C1 segment of cervical spinal cord (tissue), 14 donors: ENCODE measurements at places on chromosomes 6 and 20.

- no peak for DNase-seq
Observed at GRCh38 chr6:96675597-96675996, 112.7 kb downstream of the FHL5 start.

DNA sequence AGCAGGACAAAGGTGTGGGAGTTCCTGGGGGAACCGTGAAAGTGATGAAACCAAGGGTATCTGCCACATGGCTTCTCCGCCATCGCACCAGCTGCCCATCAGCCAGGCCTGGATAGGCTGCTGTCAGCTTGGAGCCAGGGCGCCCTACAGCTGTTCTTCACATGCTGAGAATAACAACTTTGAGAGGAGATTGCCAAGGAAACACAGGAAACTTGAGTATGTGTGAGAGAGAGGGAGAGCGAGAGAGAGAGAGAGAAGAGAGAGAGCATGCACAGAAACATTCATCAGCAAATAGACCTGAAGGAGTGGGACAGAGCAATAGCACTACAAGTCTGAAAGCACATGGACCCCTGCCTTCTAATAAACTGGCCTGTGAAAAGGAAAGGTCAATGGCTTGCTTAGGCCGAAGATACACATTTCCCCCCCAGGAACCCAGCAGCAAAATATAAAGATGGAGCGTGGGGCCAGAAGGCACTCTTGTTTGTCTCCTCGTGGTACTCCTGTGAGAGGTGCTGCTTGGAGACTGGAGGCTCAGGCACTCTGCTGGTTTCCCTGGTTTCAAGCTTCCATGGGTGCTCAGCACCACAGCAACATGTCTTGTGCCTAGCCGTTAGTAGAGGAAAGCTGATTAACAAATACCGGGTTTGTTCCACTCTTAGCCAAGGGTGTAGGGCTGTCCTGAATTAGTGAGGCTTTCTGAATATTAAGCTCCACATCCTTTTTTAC, 53.0 kb downstream of the SNAP25 start:
- no peak for DNase-seq

DNA sequence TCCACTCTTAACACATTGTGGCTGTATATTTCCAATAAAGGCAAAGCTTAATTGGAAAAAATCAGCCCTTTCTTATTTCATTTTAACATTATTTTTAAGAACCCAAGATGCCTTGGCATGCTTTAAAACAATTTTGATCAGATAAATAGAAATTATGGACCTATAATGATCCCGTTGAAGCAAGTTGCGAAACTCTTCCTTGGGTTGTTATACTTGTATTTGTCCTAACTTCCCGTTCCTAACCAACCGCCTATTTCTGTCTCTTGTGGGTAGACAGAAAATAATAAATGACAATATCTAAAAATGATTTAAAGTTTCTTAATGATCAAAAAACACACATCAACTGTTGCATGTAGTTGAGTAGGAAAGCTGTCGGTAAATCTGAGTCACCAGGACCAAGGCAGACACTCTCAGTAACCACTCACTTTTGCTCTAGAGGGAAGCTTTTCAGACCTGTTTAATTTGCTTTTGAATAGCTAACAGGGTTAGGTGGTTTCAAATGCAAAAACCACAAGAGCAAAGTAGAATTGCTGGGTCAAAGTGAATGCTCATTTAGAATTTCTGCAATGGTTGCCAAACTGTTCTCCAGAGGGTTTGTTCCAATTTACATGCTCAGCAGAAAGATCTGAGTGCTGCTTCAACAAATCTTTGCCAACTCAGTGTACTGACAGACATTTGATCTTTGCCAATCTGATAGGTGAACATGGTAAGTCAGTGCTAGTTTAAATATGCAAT, 34.2 kb upstream of the KCNK5 start:
- no peak for DNase-seq

DNA sequence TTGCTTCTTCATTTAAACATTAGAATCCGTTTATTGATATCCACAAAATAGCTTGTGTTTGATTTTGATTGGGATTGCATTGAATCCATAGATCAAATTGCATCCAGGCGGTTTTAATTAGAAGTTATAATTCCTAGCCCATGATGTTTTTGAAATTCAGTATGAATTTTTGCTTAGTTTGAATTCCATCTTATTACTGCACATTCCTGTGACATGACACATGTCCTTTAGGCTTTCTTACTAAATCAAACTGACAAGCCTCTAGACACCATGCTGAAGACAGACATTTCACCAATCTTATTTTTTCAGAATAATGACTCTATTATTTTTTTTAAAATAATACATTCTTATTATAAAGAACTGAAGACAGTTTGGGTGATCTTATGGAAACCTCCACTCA, 21.4 kb upstream of the PI16 start:
- no peak for DNase-seq

DNA sequence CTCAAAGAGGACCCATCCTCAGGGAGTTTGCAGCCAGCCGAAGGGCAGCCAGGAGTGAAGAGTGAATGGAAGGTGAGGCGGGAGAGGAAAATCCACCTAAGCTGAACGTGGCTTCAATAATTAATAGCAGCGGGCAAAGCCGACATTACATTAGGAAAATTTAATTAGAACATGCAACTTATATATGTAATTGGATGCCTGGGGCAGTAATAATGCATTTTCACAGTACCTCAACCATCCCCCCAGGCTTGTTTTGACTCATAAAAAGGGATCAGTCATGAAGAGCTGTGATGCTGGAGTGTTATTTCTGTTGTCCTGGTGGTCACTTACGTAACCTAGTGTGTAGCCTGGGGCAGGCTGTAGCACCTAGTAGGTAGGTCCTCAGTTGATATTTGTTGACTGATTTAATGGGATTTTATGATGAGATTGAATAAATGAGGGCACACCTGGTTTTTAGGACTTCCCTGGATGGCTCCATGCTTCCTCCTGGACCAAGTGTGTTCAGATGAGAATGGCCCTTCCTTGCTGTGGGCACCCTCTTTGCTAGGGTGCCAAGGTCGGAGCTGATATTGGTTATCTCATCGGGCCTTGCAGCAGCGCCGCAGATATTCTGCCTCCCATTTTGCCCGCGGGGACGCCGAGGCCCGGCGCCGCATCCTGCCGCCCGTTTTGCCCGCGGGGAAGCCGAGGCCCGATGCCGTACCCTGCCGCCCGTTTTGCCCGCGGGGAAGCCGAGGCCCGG, 128.8 kb downstream of the CDH26 start:
- no peak for DNase-seq

DNA sequence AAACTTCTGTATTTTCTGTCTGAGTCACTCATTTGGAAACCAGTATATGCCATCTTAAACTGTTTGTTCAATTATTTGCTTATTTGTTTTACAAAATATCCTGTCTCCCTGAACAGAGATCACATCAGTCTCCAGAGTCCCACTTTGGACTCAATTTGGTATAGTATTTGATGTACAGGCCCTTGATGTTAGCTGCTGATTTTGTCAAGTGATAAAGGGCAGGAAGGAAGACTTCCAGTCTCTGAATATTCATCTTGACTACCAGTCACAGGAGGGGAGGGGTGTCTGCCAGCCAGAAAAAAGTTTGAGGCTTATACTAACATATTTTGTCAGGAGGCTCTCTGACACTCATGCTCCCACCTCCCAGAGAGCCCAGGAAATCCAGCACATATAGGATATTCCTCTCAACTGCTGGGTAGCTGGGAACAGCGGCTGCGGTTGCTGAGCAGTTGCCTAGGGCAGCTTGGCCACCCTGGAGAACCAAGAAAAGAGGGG, 376.8 kb upstream of the RUNX2 start:
- no peak for DNase-seq

DNA sequence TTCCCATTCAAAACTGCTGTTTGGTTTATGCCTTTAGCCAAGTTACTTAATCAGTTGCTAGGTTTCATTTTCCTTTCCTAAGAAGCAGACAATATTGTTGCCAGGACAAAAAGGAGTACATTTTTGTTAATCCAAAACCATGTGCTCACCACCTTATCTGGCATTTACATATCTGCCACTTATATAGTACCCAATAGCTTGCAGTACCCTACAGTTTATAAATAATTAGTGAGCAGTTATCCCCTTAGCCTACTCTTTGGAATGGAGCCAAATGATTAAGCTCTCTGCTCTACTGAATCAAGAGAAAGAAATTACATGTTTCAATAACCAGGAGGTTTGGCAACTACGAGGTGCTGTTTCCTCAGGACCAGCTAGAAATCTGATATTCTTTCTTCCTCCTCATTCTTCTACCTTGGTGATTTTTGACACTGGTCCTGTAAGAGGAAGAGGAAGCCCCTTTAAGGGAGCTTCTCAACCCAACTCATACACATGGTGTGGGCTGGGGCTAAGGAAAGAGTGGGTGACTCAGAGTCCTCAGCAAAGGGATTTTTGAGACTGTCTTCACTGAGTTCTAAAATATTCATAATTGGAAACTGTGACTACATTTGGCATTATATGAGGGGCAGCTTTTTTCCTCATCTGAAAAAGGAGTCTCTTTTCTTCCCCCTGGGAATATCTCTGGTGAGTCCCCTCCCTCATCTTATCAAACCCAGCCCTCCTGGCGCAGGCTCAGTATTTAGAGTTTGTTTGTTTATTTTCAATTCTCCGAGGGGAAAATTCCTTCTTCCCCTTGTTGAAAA, 1.5 kb downstream of the ZNFX1 start:
- peak; percentile 7 for DNase-seq

- no peak for DNase-seq
Observed at GRCh38 chr6:144901412-144901811, 616.3 kb downstream of the UTRN start.

DNA sequence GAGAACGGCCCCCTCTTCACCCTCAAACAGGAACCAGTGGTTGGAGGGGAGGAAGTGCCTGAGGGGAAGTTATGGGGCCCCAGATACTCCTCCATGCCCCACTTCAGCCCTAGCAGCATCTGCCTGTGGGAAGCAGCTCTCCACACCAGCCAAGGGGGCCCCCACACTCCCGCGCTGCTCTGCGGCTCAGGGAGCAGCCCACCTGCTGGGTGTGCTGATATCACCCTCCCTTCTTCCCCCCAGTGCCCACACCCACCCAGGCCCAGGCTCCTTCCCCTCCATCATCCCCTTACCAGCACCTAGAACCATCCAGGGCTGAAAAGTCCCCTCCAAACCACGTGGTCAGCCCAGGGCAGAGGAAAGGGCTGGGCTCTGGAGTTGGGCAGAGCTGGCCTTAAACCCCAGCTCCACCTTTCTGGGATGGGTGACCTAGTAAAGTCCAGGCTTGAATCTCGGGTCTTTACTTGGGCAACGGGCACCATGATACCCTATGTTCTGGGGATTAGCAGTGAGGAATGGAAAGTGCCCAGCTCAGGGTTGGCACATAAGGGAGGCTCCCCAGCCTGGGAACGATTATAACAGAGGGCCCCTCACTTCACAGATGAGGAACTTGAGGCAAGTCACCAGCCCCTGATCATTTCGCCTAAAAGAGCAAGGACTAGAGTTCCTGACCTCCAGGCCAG, 663 bp downstream of the LST1 start:
- DNase-seq: no peak

DNA sequence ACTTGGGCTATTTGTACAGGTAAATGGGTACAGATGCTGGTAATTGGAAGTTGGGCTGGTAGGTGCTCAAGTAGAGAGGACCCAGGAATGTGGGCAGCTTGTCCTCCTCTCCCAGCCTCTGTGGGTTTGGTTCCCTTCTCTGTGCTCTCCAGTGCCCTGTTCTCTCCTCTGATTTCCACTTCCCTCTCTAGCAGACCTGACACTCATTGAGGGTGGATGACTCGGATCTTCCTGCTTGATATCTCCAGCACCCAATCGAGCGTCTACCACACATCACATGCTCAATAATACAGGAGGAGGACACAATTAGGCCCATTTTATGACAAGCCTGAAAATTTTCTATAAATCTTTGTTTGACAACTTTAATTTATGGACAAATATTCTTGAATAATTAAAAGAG, 23.7 kb downstream of the CST1 start:
- DNase-seq: no peak

GRCh38 chr20:363319-364078, 16.6 kb downstream of the NRSN2 start:
- no peak for DNase-seq

DNA sequence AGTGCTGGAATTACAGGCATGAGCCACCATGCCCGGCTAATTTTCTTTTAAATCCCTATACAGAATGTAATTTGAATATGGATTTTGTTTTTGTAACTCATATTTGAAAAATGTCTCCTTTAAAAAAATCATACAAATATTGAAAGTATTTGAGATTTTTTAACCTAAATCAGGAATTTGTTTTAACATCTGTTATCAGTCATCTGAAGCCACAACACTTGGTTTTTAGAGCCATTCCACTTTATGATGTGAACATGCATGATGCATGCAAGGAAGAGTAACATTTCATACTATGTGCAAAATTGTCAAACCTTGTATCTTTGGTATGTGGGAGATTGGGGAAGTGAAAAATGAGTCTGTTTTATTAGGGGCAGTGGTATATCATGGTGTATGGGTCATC, 124.5 kb upstream of the AHI1 start:
- DNase-seq: no peak

DNA sequence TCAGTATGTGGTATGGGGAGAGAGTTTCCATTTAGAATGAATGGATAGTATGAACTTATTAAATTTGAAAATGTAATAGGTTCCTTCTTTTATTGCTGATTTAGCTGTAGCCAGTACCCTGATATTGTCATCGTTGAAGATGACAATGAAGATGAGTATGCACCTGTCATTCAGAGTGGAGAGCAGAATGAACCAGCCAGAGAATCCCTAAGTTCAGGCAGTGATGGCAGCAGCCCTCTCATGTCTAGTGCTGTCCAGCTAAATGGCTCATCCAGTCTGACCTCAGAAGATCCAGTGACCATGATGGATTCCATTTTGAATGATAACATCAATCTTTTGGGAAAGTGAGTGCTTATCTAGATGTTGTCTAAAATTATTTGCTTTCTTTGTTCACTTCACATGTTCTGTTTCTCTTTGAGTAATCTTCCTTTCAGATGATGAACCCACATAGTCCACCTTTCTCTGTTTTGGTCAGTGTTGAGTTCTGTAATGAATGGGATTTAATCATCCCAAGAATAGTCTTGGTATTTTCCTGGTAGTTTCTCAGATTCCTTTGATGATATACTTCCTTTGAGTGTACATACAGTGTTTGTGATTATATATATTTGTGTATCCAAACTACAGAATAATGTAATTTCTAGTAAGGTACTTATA, 23.3 kb downstream of the HSF2 start:
- no peak for DNase-seq

GRCh38 chr6:145292066-145292465, 443.3 kb downstream of the EPM2A start:
- no peak for DNase-seq

DNA sequence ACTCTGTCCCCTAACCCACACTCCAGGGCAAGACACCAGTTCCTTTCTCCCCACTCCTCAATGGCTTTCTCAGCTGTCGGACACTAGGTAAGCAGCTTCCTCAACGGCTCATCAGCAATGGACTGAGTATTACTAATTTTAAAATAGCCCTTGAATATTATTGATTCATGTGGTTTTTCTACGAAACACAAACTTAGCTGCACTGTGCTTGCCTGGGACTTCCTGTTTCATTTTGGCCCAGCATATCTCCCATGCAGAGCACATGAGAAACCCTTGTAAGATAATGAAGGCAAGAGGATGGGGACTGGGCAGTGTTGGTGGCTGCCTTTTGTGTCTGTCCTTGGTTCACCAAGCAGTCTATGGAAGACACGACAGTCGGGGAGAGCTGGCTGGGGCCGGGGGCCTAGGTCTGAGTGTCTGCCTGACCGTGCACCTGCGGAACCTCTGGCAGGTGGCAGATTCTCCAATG, 48.9 kb downstream of the RNASET2 start:
- no peak for DNase-seq
